ENCODE measurements at places on chromosomes 16 and 17.

GRCh38 chr16:86472366-86472765, 38.0 kb upstream of the FOXF1 start:
- no peak overlapping the region for H3K27ac ChIP-seq
- no peak for DNase-seq
- no peak overlapping the region for H3K4me3 ChIP-seq

DNA sequence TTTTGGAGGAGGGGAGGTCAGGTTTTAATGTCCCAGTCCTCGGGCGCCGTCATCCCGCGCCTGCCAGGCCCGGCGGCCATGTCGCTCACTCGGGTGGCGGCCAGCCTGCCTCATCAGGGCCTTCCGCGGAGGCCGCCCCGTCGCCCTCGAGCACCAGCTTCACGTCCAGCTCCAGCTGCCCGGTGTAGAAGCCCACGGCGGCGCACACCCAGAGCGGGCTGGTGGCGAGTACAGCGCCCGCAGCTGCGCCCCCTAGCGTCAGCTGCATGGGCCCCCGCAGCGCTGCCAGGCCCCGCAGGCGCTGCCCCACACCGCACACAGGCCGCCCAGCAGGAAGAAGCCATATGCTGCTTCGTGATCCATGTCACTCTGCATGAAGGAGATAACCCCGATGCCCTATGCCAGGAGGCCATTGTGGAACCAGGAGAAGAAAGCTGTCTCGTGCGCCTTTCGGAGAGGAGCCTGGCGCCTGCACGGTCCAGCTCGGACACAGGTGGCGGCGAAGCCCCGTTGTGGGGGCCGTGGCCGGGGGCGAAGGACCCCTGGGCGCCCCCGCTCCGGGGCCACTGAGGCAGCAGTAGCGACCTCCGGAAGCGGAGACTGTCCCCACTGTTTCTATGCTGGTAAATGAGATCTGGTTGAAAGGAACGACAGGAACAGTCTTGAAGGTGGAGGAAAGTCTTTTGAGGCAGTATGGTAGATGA, 9.6 kb downstream of the AP2B1 start:
- no peak for DNase-seq
- peaks cover 73% of the 10 kb centered on the region for H3K36me3 ChIP-seq
- H3K4me1 ChIP-seq: no peaks in the 10 kb centered on the region
- no peak overlapping the region for H3K27ac ChIP-seq
- no peak overlapping the region for H3K4me3 ChIP-seq

DNA sequence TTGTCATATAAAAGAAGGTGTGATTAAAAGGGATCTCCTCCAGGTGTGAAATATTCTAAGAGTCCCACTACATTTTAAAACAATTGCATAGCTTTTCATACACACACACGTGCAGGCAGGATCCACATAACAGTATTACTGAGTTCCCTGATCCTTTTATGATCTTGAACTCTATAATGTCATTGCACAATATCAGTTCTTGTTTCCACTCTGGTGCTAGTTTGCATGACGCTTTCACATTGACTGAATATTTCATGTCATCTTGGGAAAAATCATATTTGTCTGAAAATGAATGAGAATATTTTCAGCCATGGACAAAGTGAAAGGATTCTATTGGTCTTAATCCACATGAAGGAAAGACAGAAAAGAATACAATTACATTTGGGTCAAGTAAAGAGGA, 703.8 kb downstream of the CDH8 start:
- no peaks in the 10 kb centered on the region for H3K27me3 ChIP-seq
- H3K36me3 ChIP-seq: no peaks in the 10 kb centered on the region
- H3K4me1 ChIP-seq: no peaks in the 10 kb centered on the region
- no peak overlapping the region for H3K27ac ChIP-seq
- DNase-seq: no peak

DNA sequence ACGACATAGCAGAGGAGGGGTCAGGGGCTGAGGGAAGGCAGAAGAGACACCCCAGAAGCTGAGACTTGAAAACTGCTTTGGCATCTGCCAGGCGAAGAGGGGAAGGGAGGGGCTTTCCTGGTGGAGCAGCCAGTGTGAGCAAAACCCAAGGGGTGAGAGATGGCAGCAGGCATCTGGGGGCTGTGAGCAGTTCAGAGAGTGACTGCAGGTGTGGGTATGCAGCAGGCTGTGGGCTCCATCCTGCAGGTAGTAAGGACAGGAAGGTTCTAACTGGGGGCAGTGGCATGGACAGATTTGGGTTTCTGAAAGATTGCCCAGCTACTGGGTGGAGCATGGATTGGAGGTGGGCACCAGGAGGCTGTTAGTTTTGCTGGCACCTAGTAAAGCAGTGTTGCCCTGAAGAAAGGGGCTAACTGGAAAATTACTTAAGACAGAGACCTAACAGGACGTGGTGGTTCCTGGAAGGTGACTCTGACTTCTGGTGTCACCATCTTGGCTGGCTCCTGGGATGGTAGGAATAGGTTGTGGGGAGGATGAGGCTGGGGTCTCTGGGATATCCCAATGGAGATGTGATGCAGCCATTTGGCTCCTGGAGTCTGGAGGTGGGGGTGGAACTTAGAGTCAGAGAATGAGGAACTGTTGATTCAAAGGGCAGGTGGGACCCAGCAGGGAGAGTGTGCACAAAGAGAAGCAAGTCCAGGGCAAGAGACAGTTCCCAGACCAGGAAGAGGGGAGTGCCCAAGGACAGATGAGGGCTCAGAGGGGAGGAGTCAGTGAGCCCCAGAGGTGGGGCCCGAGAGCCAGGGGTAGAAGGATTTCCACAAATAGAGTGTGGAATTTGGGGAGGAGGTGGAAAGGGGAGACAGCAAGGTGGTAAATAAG, 11.2 kb downstream of the BCL7C start:
- peaks cover 25% of the 10 kb centered on the region for H3K36me3 ChIP-seq
- no peaks in the 10 kb centered on the region for H3K27me3 ChIP-seq
- peaks cover 2% of the 10 kb centered on the region for H3K4me1 ChIP-seq
- no peak for DNase-seq
- no peak overlapping the region for H3K4me3 ChIP-seq

GRCh38 chr17:48990882-48991357, 6.3 kb upstream of the IGF2BP1 start:
- peaks cover 7% of the 10 kb centered on the region for H3K4me1 ChIP-seq
- H3K27ac ChIP-seq: no peak overlapping the region
- no peaks in the 10 kb centered on the region for H3K36me3 ChIP-seq
- DNase-seq: no peak
- H3K4me3 ChIP-seq: no peak overlapping the region
- peaks cover 39% of the 10 kb centered on the region for H3K27me3 ChIP-seq

- H3K27ac ChIP-seq: no peak overlapping the region
- no peak for DNase-seq
- no peaks in the 10 kb centered on the region for H3K4me1 ChIP-seq
- H3K36me3 ChIP-seq: no peaks in the 10 kb centered on the region
- no peak overlapping the region for H3K4me3 ChIP-seq
These were observed 143.8 kb upstream of the RPL38 start for GRCh38 chr17:74059479-74060240.

DNA sequence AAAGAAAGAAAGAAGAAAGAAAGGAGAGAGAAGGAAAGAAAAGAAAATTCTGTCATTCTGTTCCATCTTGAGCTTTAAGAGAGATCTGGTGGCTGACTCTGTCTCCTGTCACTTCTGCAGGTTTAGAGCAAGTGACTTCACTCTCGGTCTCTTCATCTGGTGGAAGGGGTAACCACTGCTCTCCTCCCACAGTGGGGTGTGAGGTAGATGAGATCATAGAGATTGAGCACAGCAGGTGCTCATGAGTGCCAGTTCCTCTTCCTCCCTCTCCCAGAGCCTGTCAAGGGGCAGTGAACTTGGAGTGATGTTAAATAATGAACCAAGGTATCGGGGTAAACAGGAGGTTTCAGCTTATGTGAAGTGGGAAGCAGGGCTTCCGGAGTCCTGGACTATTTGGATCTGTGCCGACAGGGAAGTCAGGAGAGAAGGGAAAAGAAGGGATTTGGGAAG, 47.7 kb downstream of the BEAN1 start:
- H3K4me1 ChIP-seq: peaks cover 26% of the 10 kb centered on the region
- H3K27me3 ChIP-seq: no peaks in the 10 kb centered on the region
- no peak overlapping the region for H3K27ac ChIP-seq
- H3K36me3 ChIP-seq: no peaks in the 10 kb centered on the region
- no peak for DNase-seq
- H3K4me3 ChIP-seq: peak overlapping the region; percentile 11

GRCh38 chr16:1378804-1379303, 27.1 kb downstream of the GNPTG start:
- H3K27me3 ChIP-seq: no peaks in the 10 kb centered on the region
- peaks cover 22% of the 10 kb centered on the region for H3K36me3 ChIP-seq
- no peak overlapping the region for H3K4me3 ChIP-seq

DNA sequence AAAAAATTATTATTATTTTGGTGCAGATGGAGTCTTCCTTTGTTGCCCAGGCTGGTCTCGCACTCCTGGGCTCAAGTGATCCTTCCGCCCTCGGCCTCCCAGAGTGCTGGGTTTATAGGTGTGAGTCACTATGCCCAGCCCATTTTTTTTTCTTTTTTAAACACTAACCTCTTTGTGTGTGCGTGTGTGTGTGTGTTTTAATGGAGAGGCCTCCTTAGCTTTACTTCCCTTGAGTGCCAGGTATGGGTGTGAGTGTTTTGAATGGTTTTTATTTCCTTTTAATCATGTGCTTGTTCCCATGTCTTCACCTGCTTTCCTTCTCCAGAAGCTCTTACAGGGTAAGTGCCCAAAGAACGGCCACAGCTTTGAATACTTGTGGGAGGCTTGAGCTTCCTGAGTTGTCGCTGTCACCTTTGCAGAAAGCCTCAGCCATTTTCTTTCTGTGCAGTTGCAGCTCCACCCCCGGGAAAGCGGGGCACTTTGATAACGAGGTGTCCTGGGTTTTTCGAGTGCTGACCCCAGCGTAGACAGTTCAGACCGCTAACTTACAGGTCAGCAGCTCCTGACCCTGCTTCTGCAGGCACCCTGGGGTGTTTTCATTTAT, 22.6 kb downstream of the AKAP1 start:
- no peak overlapping the region for H3K27ac ChIP-seq
- DNase-seq: no peak
- peaks cover 19% of the 10 kb centered on the region for H3K36me3 ChIP-seq
- no peaks in the 10 kb centered on the region for H3K27me3 ChIP-seq
- H3K4me3 ChIP-seq: no peak overlapping the region
- H3K4me1 ChIP-seq: no peaks in the 10 kb centered on the region

DNA sequence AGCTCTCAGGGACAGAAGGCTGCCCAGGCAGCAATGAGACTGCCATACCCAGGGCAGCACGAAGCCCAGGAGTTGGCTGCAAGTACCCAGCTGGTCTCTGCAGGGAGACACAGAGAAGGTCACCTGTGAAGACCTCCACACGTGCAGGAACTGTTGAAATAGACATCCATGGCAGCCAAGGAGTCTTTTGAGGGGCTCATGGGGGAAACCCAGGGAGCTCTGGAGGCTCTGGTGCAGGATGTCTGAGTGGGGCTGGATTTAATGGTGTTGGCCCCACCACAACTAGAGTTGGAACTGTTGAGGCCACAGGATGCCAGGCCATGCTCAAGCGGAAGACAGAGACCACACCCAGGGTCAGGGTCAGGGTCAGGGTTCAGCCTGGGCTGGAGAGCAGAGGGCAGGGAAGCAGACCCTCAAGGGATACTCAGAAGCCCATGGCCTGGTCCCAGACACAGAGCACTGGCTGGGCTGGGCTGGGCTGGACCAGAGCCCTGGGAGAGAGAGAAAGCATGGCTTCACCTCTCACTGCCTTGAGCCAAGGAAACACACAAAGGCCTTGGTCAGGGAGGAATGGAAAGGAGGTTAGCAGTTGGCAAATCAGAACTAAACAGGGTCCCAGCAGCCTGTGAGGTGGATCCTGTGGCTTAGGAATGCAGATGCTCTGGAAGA, 21.4 kb downstream of the PITPNM3 start:
- no peaks in the 10 kb centered on the region for H3K36me3 ChIP-seq
- H3K27ac ChIP-seq: no peak overlapping the region
- no peaks in the 10 kb centered on the region for H3K27me3 ChIP-seq
- DNase-seq: no peak
- no peak overlapping the region for H3K4me3 ChIP-seq
- H3K4me1 ChIP-seq: no peaks in the 10 kb centered on the region

DNA sequence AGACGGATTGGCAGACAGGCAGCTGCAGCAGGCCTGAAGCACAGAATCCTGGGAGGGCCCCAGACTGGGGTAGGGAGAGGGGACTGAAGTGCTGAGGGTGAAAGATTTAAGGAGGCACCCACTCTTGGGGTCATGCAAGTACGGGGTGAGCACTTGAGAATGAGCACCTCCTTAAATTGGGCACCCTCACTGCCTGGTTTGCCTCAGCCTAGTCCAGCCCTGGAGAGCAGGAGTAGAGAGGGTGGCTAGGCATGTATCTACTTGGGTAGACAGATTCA, 154.1 kb upstream of the CDC42EP4 start:
- H3K27ac ChIP-seq: no peak overlapping the region
- no peaks in the 10 kb centered on the region for H3K27me3 ChIP-seq
- H3K4me1 ChIP-seq: no peaks in the 10 kb centered on the region
- DNase-seq: no peak
- no peak overlapping the region for H3K4me3 ChIP-seq
- H3K36me3 ChIP-seq: no peaks in the 10 kb centered on the region

DNA sequence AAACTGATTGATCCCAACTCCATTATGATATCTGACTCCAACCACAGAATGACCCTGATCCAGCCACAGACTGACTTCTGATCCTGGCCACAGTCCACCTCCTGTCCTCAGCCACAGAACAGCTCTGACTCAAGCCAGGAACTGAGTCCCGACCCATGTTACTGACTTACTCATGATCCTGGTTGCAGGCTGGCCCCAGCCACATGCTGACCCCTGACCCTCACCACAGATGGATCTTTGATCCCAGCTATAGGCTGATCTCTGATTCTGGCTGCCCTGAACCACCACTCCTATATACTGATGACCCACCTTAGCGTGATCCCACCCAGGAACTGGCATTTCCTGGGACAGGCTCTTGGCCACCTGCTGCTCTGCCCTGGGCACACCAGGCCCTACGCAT, 32.2 kb upstream of the IL21R start:
- no peak for DNase-seq
- no peaks in the 10 kb centered on the region for H3K27me3 ChIP-seq
- H3K4me1 ChIP-seq: peaks cover 53% of the 10 kb centered on the region
- H3K4me3 ChIP-seq: no peak overlapping the region
- H3K36me3 ChIP-seq: no peaks in the 10 kb centered on the region
- H3K27ac ChIP-seq: peak overlapping the region; percentile 97

GRCh38 chr16:85432606-85433005, 180.5 kb upstream of the GSE1 start:
- H3K27me3 ChIP-seq: no peaks in the 10 kb centered on the region
- no peak overlapping the region for H3K4me3 ChIP-seq
- no peak overlapping the region for H3K27ac ChIP-seq
- no peaks in the 10 kb centered on the region for H3K36me3 ChIP-seq
- no peaks in the 10 kb centered on the region for H3K4me1 ChIP-seq

Measured in CD4-positive, CD25-positive, alpha-beta regulatory T cell (primary cell).